Stimulated activated CD4-positive, alpha-beta T cell treated with anti-CD3 and anti-CD28 coated beads, Interleukin-4, amount 100 ng/mL, for 1 hour (primary cell): ENCODE measurements at places on chromosomes 3 and 15.
A peak's percentile ranks its signal among the peaks of the same experiment; 100 is the strongest.

- DNase-seq, result no peak
These were observed 20.9 kb downstream of the NME9 start for GRCh38 chr3:138308783-138309182.

- no peak for DNase-seq
These were observed 328.5 kb downstream of the NAALADL2 start for GRCh38 chr3:175187586-175187985.

GRCh38 chr3:55709411-55710012, 222.4 kb upstream of the WNT5A start:
- no peak for DNase-seq

DNA sequence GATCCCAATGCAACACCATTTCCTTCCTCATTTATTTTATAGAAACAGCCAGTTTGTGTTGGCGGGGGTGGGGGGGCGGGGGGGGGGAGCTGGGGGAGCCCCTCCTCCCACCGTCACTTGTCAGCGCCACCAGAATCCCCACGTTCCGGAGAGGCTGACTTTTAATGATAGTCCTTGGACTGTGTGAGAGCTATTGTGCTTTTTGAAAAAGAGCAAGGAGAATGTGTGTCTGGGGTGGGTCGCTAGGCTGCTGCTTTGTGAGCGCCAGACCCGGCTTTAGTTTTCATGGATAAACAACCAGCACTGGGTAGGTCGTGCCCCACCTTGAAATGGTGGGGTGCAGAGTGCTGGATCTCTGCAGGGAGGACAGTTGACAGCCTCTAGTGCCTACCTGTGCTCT, 135.0 kb upstream of the ONECUT1 start:
- DNase-seq, result no peak

DNA sequence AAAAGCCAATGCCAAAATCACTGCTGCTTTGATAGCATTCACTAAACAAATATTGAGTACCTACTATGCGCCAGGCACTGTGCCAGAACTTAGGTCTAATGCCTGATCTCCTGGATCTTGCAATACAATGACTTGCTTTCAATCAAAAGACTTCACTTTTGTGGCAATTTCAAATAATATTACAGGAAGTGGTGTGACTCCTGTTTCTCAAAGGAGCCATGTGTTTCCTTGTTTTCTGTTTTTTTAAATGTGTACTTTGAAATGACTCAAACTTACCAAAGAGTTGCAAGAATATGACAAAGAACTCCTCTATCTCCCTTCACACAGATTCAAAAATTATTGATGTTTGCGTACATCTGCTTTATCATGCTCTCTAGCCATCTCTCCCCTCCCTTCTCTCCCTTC, 18.3 kb downstream of the OSBPL10 start:
- DNase-seq, result no peak

GRCh38 chr3:140206196-140207040, 271.4 kb downstream of the CLSTN2 start:
- DNase-seq, result no peak

- no peak for DNase-seq
These were observed 144.0 kb downstream of the AQP9 start for GRCh38 chr15:58282060-58282708.

- DNase-seq, result no peak
These were observed 138.9 kb upstream of the RORA start for GRCh38 chr15:61367953-61368352.

- no peak for DNase-seq
These were observed 497 bp upstream of the CLASP2 start for GRCh38 chr3:33718595-33718907.

DNA sequence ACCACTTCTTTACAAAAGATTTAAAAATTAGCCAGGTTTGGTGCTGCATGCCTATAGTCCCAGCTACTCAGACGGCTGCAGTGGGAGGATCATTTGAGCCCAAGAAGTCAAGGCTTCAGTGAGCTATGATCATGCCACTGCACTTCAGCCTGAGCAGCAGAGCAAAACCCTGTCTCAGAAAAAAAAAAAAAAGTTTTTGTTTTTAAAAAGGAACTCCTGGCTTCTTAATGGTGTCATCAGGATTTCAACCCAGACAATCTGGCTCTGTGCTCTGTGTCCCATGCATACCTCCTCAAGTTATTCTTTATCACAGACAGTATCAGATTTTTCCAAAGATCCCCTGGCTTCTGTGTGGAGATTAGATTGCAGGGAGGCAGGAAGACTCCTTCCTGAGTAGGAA, 64.2 kb upstream of the IL12A start:
- no peak for DNase-seq

DNA sequence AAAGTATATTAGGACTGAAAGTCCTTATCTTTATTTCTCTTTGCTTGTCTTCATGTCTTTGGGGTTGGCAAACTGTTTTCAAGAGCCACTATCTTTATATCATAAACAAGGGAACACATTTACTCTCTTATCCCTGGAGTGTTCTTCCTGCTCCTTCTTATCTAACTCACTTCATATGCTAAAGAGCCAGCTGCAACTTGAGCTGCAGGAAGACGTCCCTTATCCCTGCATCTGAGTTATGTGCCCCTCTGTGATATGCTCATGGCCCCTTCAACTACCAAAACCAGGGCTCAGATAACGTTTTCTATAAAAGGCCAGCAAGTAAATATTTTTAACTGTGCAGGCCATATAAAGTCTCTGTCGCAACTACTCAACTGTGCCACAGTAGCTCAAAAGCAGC, 137.0 kb upstream of the CRBN start:
- no peak for DNase-seq

DNA sequence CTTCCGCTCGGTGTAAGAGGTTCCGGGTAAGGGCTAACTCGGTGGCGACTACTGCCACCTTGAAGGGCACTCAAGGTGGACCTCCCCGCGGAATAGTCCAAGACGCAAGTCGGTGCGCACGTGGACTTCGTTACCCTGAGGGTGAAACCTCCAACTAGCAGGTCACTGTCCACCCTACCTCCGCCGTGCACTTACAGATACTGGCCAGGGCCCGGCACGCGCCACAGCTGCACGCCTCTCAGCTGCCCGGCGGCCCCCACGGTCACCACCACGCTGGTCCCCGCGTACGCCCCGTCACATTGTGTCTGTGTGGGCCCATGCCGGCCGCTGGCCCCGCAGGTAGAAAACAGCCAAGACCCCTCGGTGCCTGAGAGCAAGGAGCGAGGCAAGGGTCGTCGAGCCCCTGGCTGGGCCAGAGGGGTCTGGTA, 1.1 kb downstream of the LTK start:
- no peak for DNase-seq

DNA sequence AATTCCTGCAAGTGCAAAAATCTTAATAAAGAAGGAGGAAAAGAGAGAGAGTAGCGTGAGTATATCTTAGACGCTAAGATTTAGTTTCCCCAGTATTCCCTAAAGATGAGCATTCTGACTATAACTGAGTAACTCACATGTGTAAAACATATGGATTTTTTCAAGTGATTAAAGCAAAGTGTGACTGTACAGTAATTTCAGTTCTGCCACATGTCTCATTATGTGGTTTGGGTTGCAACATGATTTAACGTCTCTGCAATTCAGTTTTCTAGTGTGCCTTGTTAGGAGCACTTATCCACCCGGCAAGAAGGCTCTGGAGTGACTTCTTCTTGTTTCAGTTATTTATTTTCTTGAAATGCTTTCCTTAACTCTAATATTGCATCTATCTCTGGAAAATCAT, 514.1 kb downstream of the ROBO1 start:
- no peak for DNase-seq

GRCh38 chr3:44058868-44059203, 182.8 kb upstream of the TOPAZ1 start:
- no peak for DNase-seq

- peak; percentile 45 for DNase-seq
These were observed 32.4 kb downstream of the CDAN1 start for GRCh38 chr15:42704492-42704926.

GRCh38 chr3:28915741-28916500, 364.9 kb upstream of the RBMS3 start:
- DNase-seq, result peak; percentile 1

- no peak for DNase-seq
These were observed 170.3 kb downstream of the NUP210 start for GRCh38 chr3:13249664-13250390.

- DNase-seq, result no peak
These were observed 27.3 kb downstream of the BCL2L10 start for GRCh38 chr15:52085299-52085698.

DNA sequence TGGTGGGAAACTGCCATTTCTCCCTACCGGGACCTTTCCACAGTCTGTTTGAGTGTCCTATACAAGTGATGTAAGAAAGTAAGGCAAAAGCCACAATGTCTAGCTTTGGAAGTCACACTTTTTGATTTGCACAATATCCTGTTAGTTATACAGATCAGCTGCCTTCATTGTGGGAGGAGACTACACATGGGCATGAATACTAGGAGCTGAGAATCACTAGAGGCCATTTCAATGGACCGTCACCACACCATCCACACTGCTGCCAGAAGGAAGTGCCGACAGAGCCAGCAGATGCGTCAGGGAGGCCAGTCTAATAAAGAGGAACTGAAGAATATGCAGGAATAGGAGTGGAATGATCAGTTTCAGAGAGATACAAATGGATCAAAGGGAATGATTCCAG, 65.8 kb downstream of the SCN11A start:
- DNase-seq, result no peak

- no peak for DNase-seq
These were observed 168.8 kb downstream of the NUP210 start for GRCh38 chr3:13251166-13251903.

DNA sequence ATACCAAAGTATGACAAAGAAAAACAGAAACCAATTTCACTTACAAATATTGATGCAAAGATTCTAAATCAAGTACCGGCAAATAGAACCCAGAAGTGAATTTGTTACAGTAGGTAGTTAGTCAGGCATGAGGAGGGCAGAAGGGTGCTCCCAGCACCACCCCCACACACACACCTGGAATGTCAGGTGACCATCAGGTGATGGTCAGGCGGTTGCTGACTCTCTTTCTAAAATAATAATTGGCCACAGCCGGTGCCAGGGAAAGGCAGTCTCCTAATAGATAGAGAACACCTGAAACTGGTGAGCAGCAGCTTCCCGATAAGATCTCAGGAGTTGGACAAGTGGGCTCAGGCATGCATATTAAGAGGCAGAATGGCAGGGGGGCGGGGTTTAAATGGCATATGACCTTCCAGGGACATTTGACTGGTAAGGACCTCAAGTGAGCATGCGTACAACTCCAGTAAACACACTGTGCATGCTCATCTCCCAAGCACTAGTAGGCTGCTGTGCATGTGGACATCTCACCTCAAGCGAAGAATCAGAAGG, 131.1 kb downstream of the ANO10 start:
- DNase-seq, result no peak

DNA sequence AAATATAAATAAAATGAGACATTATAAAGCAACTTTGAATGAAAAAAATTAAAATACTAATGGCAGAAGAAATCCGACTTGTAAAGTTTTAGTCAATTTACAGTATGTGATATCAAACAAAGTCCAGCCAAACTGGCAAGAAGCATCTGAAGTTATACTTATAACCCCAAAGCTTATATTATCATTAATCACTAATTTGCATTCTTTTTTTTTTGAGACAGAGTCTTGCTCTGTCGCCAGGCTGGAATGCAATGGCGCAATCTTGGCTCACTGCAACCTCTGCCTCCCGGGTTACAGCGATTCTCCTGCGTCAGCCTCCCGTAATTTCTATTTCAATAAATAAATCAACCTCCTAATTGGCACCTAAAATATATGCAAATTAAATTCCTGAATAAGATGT, 80.1 kb downstream of the AQR start:
- no peak for DNase-seq

GRCh38 chr3:137471558-137472204, 292.4 kb upstream of the SOX14 start:
- no peak for DNase-seq

- no peak for DNase-seq
These were observed 426.5 kb upstream of the KCNMB2 start for GRCh38 chr3:178109691-178110090.

GRCh38 chr3:35601959-35602358, 37.4 kb upstream of the ARPP21 start:
- no peak for DNase-seq

GRCh38 chr3:177126015-177126773, 71.1 kb downstream of the TBL1XR1 start:
- no peak for DNase-seq
